ENCODE measurements at places on chromosomes 4 and X. TPM values are rescaled to one million over a fixed set of nuclear protein-coding genes. Genes with fewer than 3 reads are reported as not detected.
A peak's percentile ranks its signal among the peaks of the same experiment; 100 is the strongest.

- H3K27ac ChIP-seq = no peak overlapping the region
- H3K27me3 ChIP-seq = no peaks in the 10 kb centered on the region
- DNase-seq = no peak
- no peak overlapping the region for H3K4me3 ChIP-seq
Measured at GRCh38 chrX:98924511-98924910, 1485.6 kb downstream of the PCDH19 start.

The BRS3 gene
- total RNA-seq = not detected

DNA sequence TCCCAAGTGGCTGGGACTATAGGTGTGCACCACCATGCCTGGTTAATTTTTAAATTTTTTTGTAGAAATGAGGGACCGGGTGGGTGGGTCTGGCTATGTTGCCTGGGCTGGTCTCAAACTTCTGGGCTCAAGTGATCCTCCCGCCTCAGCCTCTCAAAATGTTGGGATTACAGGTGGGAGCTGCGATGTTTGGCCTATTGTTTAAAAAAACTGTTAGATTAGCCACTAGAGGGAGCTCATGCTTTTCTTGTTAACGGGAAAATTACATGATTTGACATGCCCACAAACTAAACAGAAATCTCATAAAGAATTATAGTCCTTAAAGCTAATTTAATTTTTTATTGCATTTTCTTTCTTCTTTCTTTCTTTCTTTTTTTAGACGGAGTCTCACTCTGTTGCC lies 5.0 kb upstream of the SDAD1 start:
- no peaks in the 10 kb centered on the region for H3K27me3 ChIP-seq
- H3K4me3 ChIP-seq = no peak overlapping the region
- no peak overlapping the region for H3K27ac ChIP-seq
- DNase-seq = peak; percentile 76

The SUPT20HL2 gene
- not detected for total RNA-seq

The TEX11 gene
- total RNA-seq = not detected

DNA sequence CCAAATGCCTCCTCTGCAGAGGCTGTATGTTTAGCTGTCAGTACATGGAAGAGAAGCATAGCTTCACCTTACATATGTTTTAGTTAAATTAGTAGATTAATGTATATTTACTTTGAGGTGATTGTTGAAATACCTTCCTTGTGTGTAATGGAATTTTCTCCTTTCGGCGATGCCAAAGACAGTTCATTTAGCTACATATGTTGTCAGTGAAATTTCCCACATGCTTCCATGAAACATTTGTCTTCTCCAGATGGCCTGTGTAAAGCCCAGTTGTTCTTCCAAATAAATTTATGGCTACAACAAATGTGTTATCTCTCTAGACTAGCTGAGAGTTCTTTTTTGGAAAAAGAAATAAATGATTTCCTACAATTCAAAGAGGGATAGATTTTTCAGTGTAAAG lies 95.2 kb downstream of the GPAT3 start:
- H3K27ac ChIP-seq = no peak overlapping the region
- H3K4me3 ChIP-seq = no peak overlapping the region
- peaks cover 15% of the 10 kb centered on the region for H3K4me1 ChIP-seq
- no peaks in the 10 kb centered on the region for H3K36me3 ChIP-seq
- H3K27me3 ChIP-seq = no peaks in the 10 kb centered on the region

The TMPRSS11F gene
- not detected for total RNA-seq

DNA sequence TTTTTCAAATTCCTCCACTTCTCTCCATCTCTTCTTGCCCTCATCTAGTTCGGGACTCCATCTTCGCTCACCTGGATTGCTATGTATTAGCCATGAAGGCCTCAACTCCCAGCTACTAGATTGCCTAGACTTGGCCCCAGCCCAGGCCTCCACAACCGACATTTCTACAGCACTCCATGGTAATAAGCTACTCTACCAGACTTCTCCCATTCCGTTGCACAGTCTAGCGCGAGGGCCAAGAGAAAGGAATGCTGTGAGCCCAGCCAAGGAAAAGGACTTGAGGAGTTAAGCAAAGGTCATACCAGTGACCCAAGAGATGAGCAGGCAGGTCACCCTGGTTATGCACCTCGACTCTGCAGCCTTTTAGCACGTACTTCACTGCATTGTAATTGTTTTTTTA lies 75.6 kb downstream of the SOWAHB start:
- no peaks in the 10 kb centered on the region for H3K27me3 ChIP-seq
- no peaks in the 10 kb centered on the region for H3K36me3 ChIP-seq
- no peak for DNase-seq
- H3K4me3 ChIP-seq = no peak overlapping the region
- no peak overlapping the region for H3K27ac ChIP-seq
- H3K4me1 ChIP-seq = no peaks in the 10 kb centered on the region

- no peak for DNase-seq
- H3K4me3 ChIP-seq = no peak overlapping the region
- no peaks in the 10 kb centered on the region for H3K36me3 ChIP-seq
- no peaks in the 10 kb centered on the region for H3K4me1 ChIP-seq
- no peak overlapping the region for H3K27ac ChIP-seq
Measured at GRCh38 chr4:148984951-148985350, 542.7 kb upstream of the NR3C2 start.

The SSX4 gene
- not detected for total RNA-seq

- H3K36me3 ChIP-seq = no peaks in the 10 kb centered on the region
- peaks cover 17% of the 10 kb centered on the region for H3K27me3 ChIP-seq
- H3K4me3 ChIP-seq = no peak overlapping the region
- DNase-seq = no peak
Measured at GRCh38 chrX:153642655-153643430, 4.2 kb upstream of the DUSP9 start.

DNA sequence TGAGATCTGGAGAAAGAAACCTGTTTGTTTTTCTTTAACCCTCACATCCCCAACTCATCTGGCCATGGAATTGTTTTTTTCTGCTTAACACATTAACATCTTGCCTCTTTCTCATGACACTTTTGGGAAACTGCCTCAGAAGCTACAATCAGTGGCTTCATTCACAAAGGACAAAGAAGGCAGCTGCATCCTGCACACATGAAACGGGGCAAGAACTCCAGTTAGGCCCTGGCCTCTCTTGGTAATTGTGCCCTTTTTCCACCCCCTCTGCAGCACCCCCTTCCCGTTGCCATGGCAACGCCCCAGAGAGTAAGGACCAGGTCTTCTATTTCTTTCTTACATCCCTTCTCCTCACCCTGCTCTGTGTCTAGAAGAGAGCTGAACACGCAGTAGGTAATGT lies 103.4 kb downstream of the PDGFRA start:
- peaks cover 4% of the 10 kb centered on the region for H3K27me3 ChIP-seq
- DNase-seq = no peak
- no peak overlapping the region for H3K4me3 ChIP-seq
- H3K36me3 ChIP-seq = no peaks in the 10 kb centered on the region

The MAML3 gene
- 1.5 TPM for total RNA-seq

The SUPT20HL1 gene
- not detected for total RNA-seq

The MAGEA2B gene
- total RNA-seq = not detected

GRCh38 chrX:5842601-5843000 lies 386.1 kb downstream of the NLGN4X start:
- no peak for DNase-seq
- H3K36me3 ChIP-seq = no peaks in the 10 kb centered on the region
- no peaks in the 10 kb centered on the region for H3K4me1 ChIP-seq
- H3K27me3 ChIP-seq = no peaks in the 10 kb centered on the region
- H3K27ac ChIP-seq = no peak overlapping the region

DNA sequence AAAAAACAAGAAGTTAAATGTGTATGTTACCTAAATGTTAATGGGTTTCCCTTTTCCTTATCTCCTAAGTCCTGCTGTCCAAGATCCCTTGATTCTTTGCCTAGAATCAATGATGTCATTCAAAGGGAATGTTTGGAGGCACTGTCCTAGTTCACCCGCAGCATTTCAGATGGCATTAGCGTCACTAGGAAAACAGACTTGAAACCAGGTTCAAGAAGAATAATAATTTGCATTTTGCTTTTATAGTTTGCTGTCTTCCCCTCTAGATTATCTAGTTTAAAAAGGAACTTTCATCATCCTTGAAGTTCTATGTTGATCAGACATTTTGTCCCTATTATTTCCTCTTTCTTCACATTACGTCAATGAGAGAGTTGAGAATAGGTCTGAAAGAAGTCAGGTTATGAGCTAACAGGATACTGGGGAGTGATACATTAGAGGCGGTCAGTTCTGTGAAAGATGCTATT lies 234.1 kb upstream of the PGRMC2 start:
- no peaks in the 10 kb centered on the region for H3K36me3 ChIP-seq
- H3K27me3 ChIP-seq = no peaks in the 10 kb centered on the region
- H3K27ac ChIP-seq = peak overlapping the region; percentile 42
- no peak overlapping the region for H3K4me3 ChIP-seq
- peak; percentile 50 for DNase-seq
- H3K4me1 ChIP-seq = peaks cover 72% of the 10 kb centered on the region

The C4orf33 gene
- total RNA-seq = 5.6 TPM

DNA sequence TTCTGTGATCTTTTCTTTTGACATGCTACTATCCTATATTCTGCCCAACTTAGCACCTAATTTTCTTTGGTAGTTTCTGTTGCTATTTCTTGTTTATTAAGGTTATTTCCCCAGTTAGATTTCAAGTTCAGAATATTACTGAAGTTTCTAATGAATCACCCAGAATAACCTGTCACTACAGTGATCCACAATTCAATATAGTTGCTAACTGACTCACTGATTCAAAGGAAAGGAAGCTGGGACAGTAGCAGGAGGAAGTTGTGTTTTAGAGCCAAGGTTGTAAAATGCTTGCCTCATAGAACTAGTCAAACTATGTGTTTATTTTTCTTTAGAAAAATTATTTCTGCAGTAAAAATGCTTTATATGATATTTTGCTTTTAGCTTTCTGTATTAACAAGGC lies 37.4 kb downstream of the PAK3 start:
- no peaks in the 10 kb centered on the region for H3K4me1 ChIP-seq
- H3K27me3 ChIP-seq = no peaks in the 10 kb centered on the region
- no peak for DNase-seq

The LNX1 gene
- total RNA-seq = 10.9 TPM

DNA sequence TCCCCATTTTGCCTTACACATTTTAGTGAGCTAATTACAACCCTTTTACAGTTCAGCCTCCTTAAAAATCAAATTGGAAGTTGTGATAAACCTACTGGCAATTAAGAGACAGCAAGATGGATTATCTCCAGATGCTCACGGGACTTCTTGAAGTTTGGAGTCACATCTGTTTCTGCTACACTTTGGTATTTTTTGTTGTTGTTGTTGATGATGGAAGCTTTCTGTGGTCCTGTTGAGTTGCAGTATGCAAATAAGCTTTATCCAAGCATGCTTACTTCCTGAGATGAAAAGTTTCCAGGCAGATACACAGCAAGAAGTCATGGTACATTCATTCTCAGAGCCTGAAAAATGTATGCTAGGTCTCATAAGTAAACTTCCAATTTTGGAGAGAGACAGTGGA lies 670.0 kb upstream of the AMOT start:
- H3K27ac ChIP-seq = no peak overlapping the region
- peaks cover 41% of the 10 kb centered on the region for H3K4me1 ChIP-seq
- no peak overlapping the region for H3K4me3 ChIP-seq

GRCh38 chr4:15245006-15245530 lies 182.8 kb upstream of the C1QTNF7 start:
- no peak for DNase-seq
- H3K4me1 ChIP-seq = no peaks in the 10 kb centered on the region
- H3K36me3 ChIP-seq = no peaks in the 10 kb centered on the region
- no peak overlapping the region for H3K4me3 ChIP-seq
- H3K27me3 ChIP-seq = 0 out of 2 replicates have a peak, but pooled peaks cover 10% of the 10 kb centered on the region

DNA sequence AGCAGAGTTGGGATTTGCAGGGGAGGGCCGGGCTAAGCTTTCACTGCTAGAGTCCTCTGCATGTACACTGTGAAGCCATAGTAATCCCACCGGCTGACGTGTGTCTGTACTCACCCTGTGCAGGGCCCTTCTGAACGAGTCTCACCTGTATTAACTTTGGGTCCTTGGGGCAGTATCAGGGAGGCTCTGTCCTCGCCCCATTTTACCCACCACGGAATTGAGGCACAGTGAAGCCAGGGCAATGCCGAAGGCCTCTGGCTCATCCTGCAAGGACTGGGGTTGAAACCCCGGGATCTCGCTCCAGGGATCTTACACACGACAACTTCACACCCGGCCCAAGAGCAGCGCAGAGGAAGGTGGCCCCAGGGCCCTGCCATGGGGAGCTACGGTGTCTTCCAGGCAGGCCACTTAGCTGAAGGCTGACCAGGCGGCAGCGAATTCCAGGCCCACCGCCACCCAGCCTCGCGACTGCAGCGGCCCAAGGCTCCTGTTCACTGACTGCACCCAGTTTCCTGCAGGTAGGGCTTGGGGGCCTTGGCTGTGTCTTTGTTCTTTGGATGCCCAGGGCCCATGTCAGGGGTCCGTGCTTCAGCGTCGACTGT lies 75.5 kb upstream of the ADRA2C start:
- no peak overlapping the region for H3K27ac ChIP-seq
- H3K36me3 ChIP-seq = no peaks in the 10 kb centered on the region
- H3K4me1 ChIP-seq = no peaks in the 10 kb centered on the region
- H3K4me3 ChIP-seq = no peak overlapping the region

DNA sequence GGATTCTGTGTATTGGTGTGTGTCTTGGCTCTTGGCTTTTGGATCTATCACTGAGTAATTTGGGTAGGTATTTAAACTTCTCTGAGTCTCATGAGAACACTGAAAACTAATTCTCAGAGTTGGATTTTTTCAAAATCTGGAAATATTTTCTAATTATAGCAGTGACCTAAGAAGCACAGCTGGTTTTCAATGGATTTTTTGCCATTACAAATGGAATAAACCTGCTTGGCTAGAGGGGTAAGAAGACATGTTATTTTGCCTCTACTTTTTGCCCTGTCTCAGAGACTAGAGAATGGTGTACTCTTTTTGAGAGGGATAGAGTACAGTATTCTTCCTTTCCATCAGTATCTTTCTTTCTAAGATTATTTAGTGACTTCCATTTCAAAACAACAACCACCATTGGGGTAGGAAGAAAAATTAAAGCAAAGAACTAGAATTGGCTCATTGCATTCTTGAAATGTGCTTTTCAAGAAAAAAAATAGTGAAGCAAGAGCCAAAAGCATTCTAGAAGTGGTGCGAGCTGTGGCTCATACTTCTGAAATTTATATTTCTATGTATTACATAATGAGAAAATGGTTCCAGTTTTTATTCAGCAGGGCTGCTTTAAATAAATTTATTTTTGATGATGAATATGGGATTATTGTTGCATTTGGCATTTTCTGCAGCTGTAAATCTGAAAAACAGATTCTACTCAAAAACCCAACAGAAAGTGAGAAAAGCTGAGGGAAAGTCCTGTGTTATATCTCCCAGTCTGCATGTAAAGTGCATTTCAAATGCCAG lies 850.2 kb upstream of the SLIT2 start:
- no peak overlapping the region for H3K27ac ChIP-seq
- no peak for DNase-seq
- no peaks in the 10 kb centered on the region for H3K27me3 ChIP-seq
- no peak overlapping the region for H3K4me3 ChIP-seq
- H3K36me3 ChIP-seq = no peaks in the 10 kb centered on the region
